ENCODE measurements at places on chromosomes 3 and 15. TPM values are rescaled to one million over a fixed set of nuclear protein-coding genes. Genes with fewer than 3 reads are reported as not detected.

DNAJA4 gene
- 29.8 TPM for total RNA-seq

TPRG1 gene
- total RNA-seq = 1.2 TPM

CHRFAM7A gene
- total RNA-seq = 2.0 TPM

CD80 gene
- not detected for total RNA-seq

GRAMD1C gene
- total RNA-seq = 5.3 TPM

TMEM212 gene
- total RNA-seq = not detected

CHRM5 gene
- total RNA-seq = 0.41 TPM

C3orf85 gene
- total RNA-seq = not detected

VEPH1 gene
- total RNA-seq = 13.0 TPM

GPR171 gene
- total RNA-seq = not detected
